ENCODE measurements at places on chromosomes 7 and 10.

DNA sequence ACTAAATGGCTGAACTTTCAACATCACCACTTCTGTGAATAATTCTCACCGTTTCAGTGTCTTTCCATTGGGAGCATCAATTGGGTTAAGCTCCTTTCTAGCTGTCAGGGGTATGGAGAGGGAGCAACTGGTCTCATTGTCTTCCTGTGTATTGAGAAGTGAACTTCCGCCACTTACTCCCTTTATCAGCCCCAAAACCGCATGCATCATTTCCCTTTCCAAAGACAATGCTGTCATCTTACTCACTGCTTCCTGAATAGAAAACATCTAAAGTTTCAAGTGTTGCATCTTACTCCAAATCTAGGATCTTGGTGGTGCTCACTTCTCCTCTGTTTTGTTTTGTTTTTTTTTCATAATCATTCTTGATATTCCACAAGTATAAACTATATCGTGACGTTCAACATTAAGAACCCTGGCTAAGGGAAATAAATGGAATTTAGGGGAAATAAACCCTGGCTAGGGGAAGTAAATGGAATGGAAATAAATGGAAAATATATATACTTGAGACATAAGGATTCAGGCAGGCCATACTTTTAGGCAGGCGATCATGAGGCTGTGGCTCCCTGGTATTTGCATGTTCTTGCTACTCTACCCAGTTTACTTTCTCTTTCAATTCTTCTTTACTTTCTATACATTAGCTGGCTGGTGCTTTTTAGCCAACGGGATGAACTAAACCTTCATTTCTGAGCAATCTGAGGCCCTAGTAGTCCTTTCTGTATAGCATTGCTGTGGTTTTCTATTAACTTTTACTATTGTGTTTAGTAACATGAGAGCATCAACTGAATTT is 371.9 kb downstream of the BMPER start:
- no peak for DNase-seq

- DNase-seq: no peak
Observed at GRCh38 chr7:14622559-14622958, 280.0 kb downstream of the DGKB start.

GRCh38 chr10:97540669-97541500 is 31.7 kb upstream of the ANKRD2 start:
- DNase-seq: no peak

- no peak for DNase-seq
Observed at GRCh38 chr7:147298611-147299043, 1182.0 kb downstream of the CNTNAP2 start.

DNA sequence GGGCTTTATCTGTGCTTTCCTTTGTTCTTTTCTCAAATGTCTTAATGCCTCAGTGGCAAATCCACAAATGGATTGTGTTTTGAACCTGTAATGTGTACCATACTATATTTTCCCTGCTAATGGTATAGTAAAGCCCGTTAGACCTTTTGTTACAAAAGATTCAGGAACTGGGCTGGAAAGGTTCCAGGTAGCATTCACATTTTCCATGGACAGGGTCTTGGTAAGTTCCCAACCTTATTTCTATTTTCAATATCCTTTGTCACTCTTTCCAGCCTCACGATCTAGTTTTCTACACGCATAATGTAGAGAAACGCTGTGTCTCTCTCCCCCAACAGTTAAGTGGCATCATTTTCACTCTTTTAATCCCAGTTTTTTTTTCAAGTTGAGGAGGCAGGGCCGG is 153.0 kb downstream of the PLCE1 start:
- DNase-seq: no peak

DNA sequence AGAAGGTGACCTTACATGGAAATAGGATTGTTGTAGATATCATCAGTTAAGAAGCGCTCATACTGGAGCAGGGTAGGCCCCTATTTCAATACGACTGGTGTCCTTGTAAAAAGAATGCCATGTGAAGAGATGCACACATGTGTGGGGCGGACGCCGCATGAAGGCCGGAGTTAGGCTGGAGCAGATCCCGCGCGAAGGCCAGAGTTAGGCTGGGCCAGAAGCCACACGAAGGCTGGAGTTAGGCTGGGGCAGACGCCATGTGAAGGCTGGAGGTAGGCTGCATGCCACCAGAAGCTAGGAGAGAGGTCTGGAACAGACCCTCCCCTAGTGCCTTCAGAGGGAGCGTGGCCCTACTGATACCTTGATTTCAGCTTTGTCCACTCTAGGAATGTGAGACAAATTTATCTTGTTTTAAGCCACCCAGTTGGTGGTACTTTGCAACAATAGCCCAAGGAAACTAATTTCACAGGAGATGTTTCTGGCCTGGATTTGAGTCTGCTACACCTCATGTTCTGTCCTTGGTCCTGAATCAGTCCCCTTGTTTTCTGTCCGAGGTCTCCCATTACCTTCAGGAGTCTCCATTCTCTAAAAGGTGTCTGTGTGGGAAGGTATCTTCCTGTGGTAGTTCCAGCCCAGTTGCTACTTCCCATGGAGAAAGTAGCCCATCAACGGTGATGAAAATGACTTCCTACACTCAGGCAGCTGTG is 585.8 kb downstream of the LRMDA start:
- DNase-seq: no peak
